Hematopoietic multipotent progenitor cell treated with erythropoietin and hydrocortisone succinate and interleukin-3 and kit ligand, for 8 days (in vitro differentiated cells): ENCODE measurements at places on chromosomes 11 and 22.

- DNase-seq, result no peak
Observed at GRCh38 chr11:45489281-45489905, 176.0 kb downstream of the CHST1 start.

DNA sequence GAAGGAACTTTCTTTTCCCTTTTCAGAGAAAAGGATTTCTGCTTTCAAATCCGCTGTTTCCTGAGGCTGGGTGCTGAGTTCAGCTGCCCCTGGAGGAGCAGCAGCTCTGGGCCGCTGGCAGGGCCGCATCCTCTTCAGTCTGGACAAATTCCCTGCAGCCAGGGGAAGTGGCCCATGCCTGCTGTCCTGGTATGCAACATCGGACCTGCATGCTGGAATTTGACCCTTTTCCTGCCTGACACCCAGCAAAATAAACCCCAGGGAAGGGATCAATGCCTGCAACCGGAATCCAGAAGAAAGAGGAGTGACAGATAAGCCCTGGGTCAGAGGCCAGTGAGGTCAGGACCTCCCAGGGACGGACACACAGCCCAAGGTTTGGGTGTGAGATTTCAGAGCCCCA is 54.1 kb upstream of the LINC01488 start:
- no peak for DNase-seq

DNA sequence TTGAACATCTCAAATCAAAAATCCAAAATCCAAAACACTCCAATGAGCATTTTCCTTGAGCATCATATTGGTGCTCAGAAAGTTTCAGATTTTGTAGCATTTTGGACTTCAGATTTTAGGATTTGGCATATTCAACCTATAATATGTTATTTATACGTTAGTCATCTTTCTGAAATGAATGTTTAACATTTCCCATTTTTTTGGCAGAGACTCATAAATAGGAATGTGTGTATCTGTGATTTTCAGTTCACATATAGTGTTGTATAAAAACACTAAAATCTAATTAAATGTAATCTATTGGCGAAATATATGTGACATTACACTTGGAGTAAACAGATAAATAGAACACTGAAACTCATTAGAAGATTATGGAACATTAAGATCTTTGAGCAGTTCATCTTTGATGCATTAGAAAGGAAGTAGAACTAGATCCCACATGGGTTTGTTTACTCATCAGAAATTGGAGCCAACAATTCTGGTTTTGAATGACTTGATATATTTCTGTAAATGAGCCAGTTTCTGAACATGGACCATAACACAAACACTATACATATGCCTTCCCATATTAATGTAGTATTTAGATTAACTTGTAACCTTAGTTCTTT is 153.1 kb downstream of the UVRAG start:
- no peak for DNase-seq

- DNase-seq, result no peak
Observed at GRCh38 chr11:129223701-129224149, 31.6 kb upstream of the ARHGAP32 start.

DNA sequence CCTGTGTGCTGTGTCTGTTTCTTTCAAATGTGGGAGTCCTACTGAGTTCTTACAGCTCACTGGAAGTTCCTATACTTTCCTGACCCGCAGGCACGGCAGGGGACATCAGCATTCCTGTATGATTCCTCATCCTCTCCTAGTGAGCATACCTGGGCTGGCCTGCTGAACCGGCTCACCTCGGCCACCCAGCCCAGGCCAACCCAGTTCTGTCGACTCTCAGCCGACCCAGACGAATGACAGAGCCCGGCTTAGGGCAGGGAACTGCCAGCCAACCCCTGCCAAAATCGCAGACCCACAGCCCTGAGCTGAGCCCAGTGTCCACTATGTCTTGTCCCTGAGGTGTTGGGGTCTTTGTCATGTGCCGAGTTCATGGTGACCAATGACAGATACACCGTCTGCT is 339.7 kb downstream of the BRD1 start:
- no peak for DNase-seq

GRCh38 chr11:132427611-132428010 is 1057.2 kb downstream of the NTM start:
- DNase-seq, result no peak

GRCh38 chr11:1073261-1073724 is 1.4 kb upstream of the MUC2 start:
- no peak for DNase-seq

GRCh38 chr11:13761250-13761649 is 92.8 kb downstream of the FAR1 start:
- no peak for DNase-seq

GRCh38 chr11:2368178-2368850 is 8.8 kb upstream of the CD81 start:
- no peak for DNase-seq

DNA sequence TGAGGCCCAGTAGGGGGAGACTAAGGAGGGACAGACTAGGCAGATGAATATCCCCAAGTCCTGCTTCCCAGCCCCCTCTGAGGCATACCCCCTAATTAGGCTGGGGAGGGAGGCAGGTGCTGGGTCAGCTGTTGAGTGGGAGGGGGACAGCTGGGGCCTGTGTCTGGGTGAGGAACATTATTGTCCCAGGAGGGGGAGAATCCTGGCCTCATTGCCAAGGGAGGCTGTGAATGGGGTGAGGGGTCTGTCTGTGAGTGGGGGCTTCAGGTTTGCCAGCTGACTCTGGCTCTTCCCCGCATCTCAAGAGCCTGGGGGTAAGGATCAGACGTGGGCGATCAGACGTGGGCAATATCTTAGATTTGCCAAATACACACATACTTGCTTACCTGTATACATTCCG is 2.1 kb downstream of the INPPL1 start:
- no peak for DNase-seq
